ENCODE measurements at places on chromosomes 7 and 10. TPM values are rescaled to one million over a fixed set of nuclear protein-coding genes. Genes with fewer than 3 reads are reported as not detected.

PAX4 gene
- 1.0 TPM for total RNA-seq

DNA sequence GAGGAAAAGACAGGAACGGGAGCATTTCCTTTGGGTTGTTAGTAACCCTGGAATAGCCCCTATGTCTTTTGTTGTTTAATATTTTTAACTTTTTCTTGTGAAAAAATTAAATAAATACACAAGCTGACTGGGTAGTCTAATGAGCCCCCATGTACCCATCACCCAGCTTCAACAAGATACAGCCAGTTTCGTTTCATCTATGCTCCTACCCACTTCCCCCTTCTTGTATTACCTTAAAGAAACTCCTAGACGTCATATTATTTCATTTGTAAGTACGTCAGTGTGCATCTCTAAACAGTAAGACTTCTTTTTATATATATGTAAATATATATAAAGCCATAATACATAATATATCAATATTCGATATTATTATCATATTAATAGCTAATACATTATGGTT is 42.8 kb upstream of the NUB1 start:
- no peak for DNase-seq

DNA sequence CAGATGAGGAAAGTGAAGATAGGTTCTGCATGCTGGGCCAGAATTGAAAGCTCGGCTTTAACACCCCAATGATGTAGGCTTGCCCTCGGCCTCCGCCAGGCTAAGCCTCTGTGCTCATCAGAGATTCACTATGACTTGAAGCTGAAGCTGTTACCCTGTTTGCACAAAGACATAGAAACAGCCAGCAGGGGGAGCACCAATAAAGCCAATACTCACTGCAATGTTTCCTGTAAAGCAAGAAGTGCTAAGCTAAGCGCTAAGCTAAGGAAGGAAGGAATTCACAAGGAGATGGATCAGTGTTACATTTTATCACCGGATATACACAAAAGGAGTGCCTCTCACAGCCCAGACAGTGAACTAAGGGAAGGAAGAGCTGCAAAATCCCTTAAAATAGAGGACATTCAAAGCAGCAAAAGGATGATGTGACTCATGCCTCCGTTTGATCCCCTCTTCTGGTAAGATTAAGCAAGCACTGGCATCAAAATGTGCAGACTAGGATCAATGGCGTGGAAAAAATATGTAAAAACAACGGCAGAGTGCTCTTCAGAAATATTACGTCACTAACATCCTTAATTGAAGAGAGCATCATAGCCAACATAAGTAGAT is 153.8 kb downstream of the COBL start:
- DNase-seq, result peak; percentile 97

GRCh38 chr7:8185926-8186683 is 75.9 kb downstream of the ICA1 start:
- no peak for DNase-seq

MIOS gene
- 28.8 TPM for total RNA-seq

GRCh38 chr7:23968791-23969190 is 258.8 kb downstream of the STK31 start:
- no peak for DNase-seq

A1CF gene
- 0.16 TPM for total RNA-seq

DNA sequence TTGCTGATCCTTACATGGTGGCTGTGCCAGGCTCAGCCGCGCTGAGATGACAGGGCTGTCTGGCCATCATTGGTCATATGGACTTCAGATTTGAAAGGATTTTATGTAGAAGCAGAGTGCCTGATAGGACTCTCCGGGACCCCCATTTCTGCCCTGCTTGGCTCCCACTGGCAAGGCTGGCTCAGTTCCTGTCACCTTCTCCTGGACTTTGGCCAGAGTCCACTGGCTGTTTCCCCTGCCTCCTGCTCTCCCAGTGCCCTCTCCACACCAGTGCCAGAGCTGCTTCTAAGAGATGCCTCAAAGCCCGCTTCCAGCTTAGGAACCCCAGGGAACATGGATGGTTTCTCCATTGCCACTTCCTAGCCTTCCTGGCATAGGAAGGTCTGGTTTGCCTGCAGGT is 5.1 kb upstream of the SH2D4B start:
- DNase-seq, result no peak

DNA sequence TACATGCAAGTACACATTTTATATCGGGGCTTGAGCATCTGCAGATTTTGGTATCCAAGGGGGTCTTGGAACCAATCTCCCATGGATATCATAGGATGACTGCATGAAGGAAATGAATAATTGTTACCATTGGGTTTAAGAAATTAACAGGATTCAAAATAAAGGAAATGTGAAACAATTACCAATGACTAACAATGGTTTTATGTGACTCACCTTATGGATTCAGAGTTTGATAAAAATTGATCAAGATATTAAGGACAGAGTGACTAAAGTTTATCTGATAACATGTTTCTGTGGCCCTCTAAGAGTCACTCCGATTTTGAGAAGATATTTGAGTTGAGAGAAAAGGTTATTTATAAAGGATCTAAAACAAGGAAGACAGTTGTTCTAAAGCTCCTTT is 93.0 kb upstream of the ODAD2 start:
- no peak for DNase-seq

DNA sequence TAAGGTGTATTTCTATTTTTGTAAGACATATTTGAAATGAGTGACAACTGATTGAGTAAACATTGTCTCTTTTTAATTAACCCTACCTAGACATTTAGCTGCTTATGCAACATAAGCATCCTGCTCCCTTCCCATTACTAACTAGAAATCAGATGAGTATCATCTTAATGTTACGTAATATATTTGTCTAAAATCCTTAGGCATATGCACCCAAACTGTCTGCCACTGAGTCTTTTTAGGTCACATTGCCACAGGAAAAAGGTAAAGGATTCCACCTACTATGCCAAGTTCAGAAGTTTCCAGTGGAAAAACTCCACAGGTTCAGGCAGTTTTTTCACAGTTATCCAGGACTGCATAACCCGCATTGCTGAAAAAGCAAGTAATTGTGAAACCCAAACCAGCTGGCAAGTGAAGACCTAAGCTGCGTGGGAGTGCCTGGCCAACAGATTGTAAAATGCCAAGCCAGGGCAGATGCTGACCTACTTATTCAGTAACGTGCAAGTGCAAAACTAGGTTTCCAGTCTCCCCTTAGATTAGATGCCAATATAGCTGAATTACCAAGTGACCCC is 983.7 kb downstream of the GATA3 start:
- DNase-seq, result no peak

GRCh38 chr10:33065111-33065510 is 107.1 kb upstream of the ITGB1 start:
- no peak for DNase-seq

FKBP6 gene
- total RNA-seq, result not detected

CTAGE4 gene
- 3.8 TPM for total RNA-seq

DNA sequence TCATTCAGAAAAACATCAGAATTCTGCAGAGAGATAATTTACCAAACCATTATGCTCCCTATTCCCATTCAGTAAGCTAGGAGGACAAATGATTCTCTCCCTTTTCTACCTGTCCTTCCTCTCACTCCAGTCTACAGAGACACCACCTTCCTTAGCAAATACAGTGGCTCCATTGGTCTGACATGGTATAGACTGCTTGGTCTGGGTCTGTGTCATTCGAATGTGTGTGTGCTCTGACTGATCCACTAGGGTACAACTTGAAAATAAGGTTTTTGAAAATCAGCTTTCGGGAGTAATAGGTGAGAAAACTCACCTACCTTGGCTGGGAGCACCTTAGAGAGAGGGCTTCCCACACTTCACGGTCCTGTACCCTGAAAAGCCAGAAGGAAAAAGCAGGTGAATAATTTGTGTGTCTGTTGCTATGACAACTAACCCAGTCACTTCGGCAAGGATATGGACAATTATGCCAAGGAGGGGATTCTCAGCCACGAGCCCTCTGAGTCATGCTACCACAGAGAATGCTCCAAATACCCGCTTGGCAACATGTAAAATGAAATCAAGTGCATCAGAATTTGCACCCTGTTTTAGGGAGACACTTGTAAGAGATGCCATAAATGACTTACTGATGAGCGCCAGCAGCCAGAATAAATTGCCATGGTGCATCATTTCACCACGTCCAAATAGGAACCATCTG is 114.5 kb upstream of the PRKCQ start:
- DNase-seq, result no peak

DNA sequence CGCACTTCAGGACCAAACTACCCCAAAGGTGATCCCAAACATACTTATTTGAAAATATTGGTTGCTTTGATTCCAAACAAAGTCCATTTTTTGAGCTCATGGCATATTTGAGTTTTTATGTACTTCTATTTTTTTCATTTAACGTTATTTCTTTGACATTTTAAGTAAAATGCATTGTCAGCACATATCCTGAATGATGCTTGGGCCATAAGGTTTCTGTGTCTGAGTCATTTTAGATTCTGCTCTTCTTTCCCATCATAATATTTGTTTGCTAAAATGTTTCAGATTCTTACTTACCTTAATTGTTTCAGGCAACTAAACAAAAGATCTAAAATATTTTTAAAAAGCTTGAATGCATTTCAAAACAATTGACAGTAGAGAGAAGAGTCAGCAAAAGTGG is 998.2 kb downstream of the REEP3 start:
- no peak for DNase-seq

GRCh38 chr7:50339990-50340500 is 35.5 kb downstream of the IKZF1 start:
- DNase-seq, result no peak

GRCh38 chr10:63719226-63719856 is 198.1 kb downstream of the REEP3 start:
- DNase-seq, result peak; percentile 43

TMEM130 gene
- total RNA-seq, result not detected

Measured in HT-29 (cell line).